ENCODE measurements at places on chromosomes 13 and 19. TPM values are rescaled to one million over a fixed set of nuclear protein-coding genes. Genes with fewer than 3 reads are reported as not detected.

- no peak for DNase-seq
Measured at GRCh38 chr19:6503407-6504201, 1.5 kb upstream of the TUBB4A start.

The MFSD12 gene
- 40.4 TPM for total RNA-seq

The SPRED3 gene
- 3.2 TPM for total RNA-seq

The ZNF415 gene
- 23.0 TPM for total RNA-seq

The ZNF563 gene
- total RNA-seq: 6.3 TPM

GRCh38 chr19:41134616-41135015, 20.4 kb downstream of the CYP2F1 start:
- DNase-seq: no peak

The SBNO2 gene
- 27.2 TPM for total RNA-seq

DNA sequence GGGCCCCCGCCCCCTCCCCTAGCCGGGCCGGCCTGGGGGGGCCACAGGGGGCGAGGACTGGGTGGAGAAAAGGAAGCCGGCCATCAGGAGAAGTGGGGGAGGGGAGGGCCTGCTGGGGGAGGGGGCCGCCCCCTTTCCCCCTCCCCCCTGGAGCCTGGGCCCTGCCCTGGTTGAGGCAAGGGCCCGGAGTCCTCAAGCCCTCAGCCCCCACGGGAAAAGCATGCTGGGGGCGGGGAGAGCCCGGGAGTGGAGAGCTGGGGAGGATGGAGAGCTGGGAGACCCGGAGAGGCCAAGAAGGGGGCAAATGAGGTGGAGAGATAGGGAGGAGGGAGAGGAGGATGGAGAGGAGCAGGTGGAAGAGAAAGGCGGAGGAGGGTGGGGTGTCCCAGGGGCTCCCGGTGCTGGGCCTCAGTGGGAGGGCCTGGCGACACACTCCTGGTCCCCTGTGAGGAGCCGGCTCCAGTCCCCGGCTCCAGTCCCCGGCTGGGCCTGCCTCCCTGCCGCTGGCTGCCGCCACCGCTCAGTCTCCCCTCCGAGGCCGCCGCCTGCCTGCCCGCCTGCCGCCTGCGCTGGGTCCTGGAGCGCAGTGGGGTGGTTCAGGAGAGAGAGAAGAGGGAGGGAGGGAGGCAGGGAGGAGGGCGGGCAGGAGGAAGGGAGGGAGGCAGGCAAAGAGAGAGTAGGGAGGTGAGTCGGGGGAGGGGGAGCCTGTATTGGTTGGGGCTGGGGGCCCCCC, at the start of gene GRIK5:
GRIK5 (minus strand) TSS at position 588 of the 733 bp plus-strand sequence. CDS start 4,436 bp downstream, outside the sequence.
- peak; percentile 19 for DNase-seq

- no peak for DNase-seq
Measured at GRCh38 chr13:41273831-41274441, 10.6 kb upstream of the MTRF1 start.

- DNase-seq: no peak
Measured at GRCh38 chr13:30179597-30180276, 127.6 kb downstream of the KATNAL1 start.

DNA sequence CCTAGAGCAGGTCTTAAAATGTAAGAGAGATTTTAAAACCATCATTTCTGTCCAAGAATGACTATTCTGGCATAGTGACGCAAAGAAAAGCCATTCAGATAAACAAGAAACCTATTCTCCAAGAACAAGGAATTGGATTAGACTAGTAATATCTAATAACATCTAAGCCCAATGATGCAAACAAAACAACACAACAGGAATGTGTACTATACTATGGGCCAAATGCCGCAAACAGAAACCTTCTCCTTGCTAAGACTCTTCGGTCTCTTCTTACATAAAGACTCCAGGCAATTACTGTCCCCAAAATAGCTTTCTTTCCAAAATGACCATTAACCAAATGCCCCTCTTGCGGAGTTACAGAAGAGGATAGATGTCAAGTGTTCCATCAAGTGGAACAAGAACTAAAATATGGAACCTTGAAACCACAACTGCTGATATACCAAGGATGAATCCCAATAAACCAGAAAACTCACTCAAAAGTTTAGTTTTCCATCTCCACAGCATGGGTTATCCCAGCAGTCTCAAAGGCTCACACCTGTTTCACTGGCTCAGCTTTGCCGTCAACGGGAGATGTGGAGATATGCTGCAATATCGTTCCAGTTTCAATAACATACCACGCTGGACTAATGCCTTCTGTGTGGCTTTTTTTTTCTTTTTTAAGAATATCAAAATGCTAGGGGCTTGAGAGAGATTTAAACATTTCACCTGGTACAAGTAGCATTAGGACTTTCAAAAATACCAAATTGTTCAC, 76.2 kb downstream of the FOXO1 start:
- DNase-seq: no peak

The SLAIN1 gene
- 12.0 TPM for total RNA-seq

DNA sequence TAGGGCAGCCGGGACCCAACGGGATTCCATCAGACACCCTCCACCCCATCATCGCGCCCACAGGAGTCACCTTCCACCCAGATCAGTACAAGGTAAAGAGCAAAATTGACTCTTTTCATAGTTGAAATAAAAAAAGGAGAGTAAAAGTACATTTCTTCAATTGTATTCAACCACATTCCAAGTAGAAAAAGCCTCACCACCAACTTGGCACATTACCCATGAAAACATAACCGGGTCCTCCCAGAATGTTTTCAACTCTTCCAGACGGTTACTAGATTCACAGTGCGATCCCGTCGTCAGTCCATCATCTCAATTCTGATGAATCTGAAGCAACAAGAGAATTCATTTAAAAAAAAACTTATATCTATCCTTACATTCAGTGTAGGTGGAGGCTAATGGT, 125.2 kb downstream of the RAB20 start:
- DNase-seq: no peak

The AP2A1 gene
- total RNA-seq: 68.0 TPM

DNA sequence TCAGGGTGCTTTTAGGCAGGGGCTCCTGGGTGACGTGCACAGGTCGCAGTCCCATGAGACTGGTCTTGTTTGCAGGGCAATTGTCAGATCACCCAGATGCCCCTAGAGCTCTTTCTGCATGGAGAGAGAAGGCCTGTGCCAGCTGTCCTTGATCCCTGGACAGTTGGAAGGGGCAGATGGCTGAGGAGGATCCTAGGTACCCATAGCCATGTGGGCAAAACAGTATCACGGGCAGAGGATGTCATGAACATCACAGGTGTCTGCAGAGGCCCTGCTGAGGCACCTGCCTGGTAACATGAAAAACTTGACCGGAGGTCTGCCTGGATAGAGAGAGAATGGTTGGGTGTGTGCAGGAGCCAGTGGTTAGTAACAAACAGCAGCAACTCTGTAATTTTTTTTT, 99.3 kb downstream of the ZNF536 start:
- no peak for DNase-seq

The SERTM1 gene
- 0.10 TPM for total RNA-seq

- DNase-seq: no peak
Measured at GRCh38 chr13:97464561-97464960, 30.6 kb downstream of the RAP2A start.

- DNase-seq: no peak
Measured at GRCh38 chr19:51091126-51091525, 8.4 kb upstream of the KLK14 start.

DNA sequence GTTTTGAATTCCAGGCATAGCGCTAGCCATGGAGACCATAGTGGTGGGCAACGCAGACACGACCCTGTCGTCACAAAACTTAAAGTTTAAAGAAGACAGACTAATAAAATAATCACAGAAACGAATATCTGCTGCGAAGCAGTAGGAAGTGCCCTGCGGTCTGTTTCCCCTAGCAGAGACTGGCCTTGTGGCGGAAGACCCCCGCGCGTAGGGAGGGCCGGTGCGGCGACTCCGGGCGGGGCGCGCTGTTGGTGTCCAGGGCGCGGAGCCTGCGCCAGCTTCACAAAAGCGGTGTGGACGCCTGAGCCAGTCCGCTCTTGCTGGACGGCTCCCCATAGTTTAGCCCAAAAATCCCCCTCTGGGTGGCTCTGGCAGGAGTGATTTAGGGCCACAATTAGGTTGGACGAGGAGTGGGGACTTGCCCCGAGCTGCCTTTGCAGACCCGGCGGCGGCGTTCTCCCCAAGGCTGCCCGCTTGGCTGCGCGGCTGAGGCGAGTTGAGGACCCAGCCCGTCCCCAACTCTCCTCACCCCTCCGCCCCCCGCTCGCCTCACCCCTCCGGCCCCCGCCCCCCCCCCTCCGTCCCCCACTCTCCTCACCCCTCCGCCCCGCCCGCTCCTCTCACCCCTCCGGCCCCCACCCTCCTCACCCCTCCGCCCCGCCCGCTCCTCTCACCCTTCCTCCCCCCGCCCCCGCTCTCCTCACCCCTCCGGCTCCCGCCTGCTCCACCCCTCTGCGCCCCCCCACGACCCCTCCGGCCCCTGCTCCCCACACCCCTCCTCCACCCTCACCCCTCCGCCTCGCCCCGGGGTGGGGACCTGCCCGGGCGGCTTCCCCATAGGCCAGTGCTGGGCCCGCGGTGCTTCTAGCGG, 14.2 kb upstream of the LATS2 start:
- peak; percentile 43 for DNase-seq

DNA sequence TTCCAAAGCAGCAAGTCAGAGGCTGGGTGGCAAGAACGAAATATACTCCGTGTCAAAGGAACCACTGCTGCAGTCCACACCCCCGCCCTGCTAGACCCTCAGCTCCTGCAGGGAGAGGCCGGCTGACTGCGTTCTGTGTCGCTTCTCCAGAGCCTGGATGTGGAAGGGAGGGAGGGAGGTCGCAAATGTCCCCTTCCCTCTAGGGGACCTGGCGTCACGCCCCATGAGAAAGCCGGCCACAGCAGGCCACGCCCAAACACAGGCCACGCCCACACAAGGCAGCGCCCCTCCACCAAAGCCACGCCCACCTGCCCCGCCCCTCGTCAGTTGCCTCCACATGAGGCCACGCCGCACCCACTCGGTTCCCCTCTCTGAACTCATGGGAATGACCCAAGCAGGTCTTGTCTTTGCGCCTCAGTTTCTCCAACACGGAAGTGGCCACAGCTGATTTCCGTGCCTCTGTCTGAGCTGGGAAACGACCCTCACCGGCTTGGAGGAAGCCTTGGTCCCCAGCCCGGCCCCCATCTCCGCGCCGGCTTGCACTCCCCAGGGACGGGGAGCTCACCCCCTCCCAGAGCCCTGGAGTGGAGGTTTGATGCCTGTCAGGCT, 38.4 kb upstream of the TCF3 start:
- peak; percentile 40 for DNase-seq

DNA sequence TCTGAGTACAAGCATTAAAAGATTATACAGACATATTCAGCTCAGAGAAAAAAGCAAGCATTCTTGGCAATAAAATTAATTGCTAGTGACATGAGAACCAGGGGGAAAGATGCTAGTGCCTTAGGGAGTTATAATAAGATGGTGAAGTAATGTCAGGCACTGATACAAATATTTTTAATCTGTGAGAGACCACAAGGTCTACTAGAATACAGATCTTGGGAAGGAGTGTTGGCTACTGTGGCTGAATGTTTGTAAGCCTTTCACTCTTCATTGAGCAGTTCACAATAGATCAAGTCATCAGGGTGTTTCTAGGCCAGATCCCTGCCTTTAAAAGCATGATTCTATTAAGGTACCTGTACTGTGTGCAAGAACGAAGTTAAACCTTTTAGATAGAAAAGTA, 16.4 kb downstream of the FREM2 start:
- no peak for DNase-seq

DNA sequence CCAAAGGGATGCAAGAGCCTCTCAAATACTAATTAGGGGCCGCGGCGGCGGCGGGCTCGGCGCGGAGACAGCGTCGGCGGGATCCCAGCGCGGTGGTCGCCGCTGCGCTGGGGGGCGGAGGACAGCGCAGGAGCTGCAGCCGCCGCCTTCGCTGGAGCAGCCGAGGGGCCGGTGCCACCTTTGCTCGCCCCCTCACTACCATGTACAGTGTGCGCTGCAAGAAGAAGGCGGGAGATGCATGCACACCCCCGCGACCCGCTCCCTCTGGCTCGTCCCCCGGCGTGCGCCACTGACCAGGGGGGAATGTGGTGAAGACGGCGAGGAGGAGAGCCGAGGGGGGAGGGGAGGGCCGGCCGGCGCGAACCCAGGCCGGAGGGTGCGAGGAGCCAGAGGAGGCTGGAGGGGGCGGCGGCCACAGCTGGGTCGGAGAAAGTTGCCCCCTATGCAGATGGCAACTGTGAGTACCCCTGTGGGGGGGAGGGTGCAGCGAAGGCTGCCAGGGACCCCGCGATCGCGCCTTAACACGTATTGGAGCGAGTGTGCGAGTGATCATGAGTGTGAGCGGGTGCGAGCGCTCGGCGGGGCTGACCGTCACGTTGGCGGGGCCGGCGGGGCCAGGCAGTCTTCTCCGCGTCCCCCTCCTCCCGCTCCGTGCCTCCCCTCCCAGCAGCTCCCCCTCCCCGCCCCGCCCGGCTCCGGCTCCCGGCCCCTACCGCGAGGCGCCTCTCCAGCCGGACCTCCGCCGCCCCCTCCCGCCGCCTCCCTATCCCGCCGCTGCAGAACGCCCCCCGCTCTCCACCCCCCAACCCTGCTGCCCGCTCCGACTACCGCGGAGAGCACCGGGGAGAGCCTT, 808 bp downstream of the SLITRK5 start:
- no peak for DNase-seq

The PGLYRP2 gene
- not detected for total RNA-seq

- no peak for DNase-seq
Measured at GRCh38 chr13:78024996-78025395, 106.4 kb upstream of the EDNRB start.

The KLK14 gene
- 0.31 TPM for total RNA-seq

The CDC42EP5 gene
- 25.0 TPM for total RNA-seq

The C19orf73 gene
- 1.6 TPM for total RNA-seq

Measured in left cardiac atrium (tissue), 4 donors.